Lung (tissue), 17 donors: ENCODE measurements at places on chromosomes 7 and 10. TPM values are rescaled to one million over a fixed set of nuclear protein-coding genes. Genes with fewer than 3 reads are reported as not detected.
A peak's percentile ranks its signal among the peaks of the same experiment; 100 is the strongest.

GRCh38 chr7:129110258-129110981 is 34.1 kb upstream of the TSPAN33 start:
- no peak for DNase-seq

GRCh38 chr10:46070749-46071148 is 24.7 kb upstream of the MSMB start:
- DNase-seq: no peak

Gene CYP3A7
- total RNA-seq: 0.64 TPM

Gene PRPF18
- total RNA-seq: 39.9 TPM

GRCh38 chr10:119969609-119970008 is 77.1 kb downstream of the SEC23IP start:
- peak; percentile 23 for DNase-seq

DNA sequence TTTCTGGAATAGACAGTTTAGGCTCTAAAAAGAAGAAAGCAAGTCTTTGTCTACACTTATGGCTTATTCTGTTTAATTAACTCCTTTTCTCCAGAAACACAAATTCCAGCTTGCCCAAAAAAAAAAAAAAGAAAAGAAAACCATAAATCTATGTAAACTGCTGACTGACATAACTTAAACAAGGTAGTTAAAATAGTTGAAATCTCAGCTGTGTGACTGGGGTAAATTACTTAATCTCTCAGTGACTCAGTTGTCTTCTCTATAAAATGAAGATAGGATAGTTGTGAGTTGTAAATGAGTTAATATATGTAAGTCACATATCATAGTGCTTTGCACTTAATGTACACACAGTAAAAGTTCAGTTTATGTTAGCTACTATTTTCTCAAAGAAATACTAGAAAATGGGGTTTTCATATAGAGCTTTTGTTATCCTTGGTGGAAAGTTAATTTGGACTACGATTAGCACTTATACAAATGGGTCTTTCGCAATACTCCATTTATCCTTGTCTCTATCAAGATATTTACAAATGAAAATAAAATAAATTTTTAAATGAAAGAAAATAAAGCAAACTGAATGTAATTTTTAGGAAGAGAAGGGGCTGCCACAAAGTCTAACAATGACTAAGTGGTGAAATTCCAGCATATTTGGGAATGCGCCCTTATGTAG is 200.9 kb downstream of the MBL2 start:
- DNase-seq: no peak

Gene FOXI2
- 0.15 TPM for total RNA-seq

GRCh38 chr7:28669330-28669729 is 257.0 kb downstream of the CREB5 start:
- no peak for DNase-seq

Gene SAP25
- 8.8 TPM for total RNA-seq

Gene RALA
- total RNA-seq: 41.0 TPM

Gene VSTM2A
- total RNA-seq: not detected

DNA sequence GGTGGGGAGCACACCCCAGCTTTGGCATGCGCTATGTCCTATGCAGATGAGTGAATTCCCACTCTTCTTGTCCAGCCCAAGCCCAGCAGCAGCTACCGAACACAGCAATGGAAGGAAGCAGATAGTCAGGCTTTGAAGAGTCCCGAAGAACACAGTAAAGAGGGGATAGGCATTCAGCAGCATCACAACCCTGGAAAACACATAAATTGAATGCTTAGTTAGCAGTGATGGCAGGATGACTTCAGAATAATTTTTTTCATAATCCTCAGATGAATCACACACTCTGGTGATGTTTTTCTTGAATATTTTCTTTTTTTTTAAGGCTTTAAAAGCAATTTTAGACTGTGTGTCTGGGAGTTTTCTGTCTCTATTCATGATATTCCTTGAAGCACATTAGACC is 95.8 kb downstream of the CFAP58 start:
- DNase-seq: no peak

Gene CRYGN
- total RNA-seq: 0.34 TPM

GRCh38 chr10:110967645-110968044 is 48.2 kb downstream of the SHOC2 start:
- no peak for DNase-seq

DNA sequence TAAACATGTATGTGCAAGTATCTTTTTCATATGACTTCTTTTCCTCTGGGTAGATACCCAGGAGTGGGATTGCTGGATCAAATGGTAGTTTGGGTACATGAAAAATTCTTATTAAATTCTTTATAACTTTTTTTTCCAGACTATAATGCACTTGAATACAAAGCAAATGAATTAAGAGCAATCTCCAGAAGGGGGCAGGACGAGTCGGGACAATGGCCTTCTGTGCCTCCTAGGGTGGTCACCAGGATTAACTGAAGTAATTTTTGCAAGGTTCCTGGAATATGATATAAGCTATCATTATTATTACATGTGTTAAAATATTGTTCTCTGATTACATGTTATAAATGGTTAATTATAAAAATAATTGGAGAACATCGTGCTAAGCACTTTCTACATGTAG is 127.2 kb downstream of the PPP1R17 start:
- DNase-seq: no peak
